ENCODE measurements at places on chromosomes 3 and 15.

DNA sequence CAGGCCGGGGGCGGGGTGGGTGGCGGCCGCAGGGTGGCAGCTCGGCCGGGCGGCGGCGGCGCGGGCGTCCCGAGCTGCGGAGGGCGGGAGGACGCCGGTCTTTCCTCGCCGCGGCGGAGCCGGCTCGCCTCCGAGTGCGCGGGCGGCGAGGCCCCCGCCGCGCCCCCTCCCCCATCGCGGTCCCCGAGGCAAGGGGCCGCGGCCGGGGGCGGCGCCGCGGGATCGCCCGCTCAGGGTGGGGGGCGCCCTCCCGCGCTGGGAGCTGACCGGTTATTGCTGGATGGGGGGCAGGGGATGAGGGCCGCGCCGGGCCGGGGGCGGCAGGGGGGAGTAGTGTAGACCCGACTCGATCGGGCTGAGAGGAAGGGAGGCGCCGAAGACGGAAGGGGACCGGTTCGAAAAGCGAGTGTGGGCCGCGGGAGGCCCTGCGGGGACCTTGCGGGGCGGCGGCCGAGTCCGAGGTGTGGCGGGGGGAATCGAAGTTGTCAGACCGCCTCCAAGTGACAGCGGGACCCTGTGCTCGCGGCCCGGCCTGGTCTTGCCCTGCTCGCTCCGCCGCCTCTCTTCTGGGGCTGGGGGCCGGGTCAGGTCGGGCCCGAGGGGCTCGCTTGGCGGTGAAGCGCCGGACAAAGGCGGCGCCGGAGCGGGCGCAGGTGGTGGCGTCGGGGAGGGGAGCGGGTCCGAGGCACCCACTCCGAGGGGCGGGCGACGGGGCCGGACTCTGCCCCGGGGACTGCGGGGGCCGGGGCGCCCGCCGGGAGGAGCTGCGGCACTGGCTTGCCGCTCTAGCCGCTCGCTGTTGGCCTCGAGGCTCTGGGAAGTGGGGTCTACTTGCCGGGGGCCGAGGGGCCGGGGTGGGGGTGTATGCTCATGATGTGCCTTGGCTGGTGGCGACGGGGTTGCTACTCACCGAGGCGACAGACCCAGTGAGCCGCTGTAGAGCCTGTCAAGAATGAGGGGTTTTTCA is 1.1 kb downstream of the BAHD1 start:
- DNase-seq = no peak

DNA sequence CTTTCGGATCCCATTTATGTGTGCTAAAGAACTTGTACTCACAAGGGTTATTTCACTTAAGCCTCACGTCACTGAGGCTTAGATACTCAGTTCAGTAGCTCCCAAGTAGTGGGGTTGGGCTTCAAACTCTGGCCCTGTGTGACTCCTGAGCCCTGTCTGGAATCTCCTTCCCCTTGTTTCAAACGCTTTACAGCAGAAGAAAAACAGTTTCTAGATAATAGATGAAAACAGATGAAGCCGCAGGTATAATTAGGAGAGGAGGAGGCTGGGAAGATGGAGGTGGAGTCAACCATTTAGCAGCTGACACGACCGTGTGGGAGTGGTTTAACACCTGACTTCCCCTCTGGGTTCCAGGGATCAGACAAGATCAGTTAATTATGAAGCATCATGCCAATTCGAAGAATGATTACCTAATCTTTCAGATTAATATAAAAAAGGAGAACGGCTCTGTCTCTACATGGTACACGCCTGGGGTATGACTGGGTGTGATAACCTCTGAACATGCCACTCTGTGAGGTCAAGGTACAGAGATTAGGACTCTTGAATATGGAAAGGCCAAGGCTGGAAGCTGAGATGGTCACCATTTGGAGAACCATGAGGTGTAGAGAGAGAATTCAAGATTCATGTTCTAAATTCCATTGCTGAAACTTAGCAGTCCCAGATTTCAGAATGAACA is 31.1 kb downstream of the TPM1 start:
- no peak for DNase-seq

DNA sequence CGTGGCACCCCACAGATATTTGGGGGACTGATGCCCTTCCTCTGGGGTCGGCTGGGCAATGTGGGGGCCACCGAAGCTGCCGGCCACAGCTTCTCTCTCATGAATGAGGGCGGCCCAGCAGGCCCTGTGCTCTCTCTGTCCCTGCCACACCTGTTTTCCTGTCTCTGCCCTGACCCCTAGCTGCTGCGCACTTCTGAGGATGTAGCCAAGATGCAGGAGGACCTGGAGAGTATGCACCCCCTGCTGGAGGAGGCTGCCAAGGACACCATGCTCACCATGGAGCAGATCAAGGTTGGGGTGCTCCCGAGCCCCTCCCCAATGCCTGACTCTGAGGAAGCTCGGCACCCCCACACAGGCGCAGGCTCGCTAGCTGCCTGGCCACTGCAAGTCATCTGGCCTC is 59.7 kb downstream of the SEMA3G start:
- DNase-seq = peak; percentile 14

DNA sequence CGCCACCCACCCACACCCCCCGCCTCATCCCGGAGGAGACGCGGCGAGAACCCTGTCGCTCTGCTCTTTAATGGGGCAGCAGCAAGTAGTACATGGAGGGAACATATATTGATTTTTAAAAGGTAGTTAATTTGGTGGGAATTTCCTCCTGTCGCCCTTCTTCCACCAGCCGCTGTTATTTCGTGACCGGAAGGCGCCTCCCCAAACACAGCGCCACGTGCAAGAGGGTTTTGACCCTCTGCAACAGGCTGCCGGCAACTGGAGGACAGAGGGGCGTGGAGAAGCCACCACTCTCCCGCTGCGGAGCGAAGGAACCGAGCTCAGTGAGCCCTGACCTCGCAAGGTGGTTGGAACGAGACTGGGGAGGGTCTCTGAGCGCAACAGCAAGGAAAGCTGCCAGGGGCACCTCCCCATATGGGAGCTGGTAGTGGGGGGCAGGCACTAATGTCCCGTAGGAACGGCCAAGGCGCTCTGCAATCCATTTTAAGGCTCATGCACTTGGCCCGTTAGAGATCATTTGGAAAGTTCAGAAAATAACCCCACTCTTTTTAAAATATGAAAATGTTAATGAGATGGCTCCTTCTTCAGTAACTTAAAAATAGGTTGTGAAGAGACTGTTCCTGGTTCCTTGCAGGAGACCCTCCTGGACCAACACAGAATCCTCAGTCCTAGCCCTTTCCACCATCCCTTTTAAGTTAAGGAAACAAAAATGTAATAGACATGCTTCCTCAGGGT is 4.3 kb downstream of the ONECUT1 start:
- DNase-seq = no peak

DNA sequence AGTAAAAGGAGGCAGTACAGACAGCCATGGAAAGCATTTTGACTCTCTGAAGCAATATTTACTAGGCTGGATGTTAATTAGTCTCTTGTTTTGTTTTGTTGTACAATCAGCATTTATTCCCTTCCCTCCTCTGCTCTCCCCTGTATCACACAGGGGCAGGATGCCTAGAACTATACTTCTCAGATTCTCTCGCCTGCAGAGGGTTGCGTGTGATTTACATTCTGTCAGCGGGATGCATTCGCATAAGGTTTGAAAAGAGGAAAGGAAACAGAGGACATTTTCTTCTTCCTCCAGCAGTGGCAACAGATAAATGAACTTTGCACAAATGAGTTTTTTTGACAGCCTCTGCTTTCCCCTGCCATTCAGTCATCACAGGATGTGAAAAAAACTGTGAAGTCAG is 188.3 kb downstream of the RSL24D1 start:
- DNase-seq = no peak

GRCh38 chr3:12656193-12656592 is 7.7 kb downstream of the RAF1 start:
- no peak for DNase-seq

DNA sequence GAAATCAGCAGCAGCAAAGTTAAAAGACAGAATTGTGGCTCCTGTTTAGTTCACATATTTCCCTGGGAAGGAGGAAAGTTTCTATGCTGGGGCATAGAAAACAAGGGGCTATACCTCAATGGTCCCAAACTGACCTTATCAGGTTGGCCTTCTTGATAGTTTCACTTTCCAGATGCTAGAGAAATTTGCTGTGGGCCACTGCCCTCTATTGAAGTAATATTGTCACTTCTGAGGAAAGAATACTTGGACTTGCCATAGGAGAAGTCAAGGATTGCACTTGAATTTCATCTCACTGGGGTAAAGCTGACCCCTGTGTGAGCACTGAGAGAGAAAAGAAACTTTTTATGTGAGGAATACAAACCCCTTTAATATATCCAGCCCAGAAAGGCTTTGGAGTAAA is 49.3 kb upstream of the XCR1 start:
- DNase-seq = no peak

GRCh38 chr3:147090461-147090860 is 315.9 kb downstream of the ZIC4 start:
- DNase-seq = no peak

DNA sequence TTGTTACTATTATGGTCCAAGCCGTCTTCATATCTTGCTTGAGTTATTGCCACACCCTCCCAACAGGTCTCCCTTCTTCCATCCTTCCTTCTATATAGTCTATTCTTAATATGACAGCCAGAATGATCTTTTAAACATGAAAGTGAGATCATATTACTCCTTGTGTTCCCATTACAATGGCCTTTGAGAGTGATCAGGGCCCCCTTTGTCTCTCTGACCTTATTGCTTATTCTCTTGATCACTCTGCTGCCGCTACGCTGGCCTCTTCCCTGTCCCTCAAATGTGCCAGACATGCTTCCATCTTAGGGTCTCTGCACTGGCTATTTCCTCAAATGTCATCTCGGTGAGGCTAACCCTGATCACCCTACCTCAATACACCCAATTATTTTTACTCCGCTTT is 38.1 kb downstream of the UBE2E2 start:
- no peak for DNase-seq

GRCh38 chr3:67897351-67898336 is 243.2 kb upstream of the SUCLG2 start:
- no peak for DNase-seq

GRCh38 chr15:62569460-62570404 is 404.6 kb upstream of the C2CD4B start:
- DNase-seq = peak; percentile 57

DNA sequence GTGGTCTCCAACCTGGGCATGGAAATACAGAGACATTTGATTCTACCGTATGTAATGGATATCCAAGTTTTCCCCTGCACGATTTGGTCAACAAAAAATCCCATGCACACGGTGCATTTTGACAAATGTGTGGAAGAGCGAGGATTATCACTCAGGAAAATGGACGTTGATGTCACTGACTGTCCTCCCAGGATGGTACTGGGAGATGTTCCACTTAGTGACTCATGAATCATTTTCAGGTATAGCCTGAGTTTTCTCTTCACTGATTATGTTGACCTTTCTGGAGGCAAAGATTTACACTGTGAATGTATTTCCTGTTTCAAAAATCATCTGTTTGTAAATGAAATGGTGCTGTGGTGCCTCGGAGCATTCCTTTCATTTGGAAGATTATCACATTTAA is 596.7 kb upstream of the ADAMTS9 start:
- no peak for DNase-seq

DNA sequence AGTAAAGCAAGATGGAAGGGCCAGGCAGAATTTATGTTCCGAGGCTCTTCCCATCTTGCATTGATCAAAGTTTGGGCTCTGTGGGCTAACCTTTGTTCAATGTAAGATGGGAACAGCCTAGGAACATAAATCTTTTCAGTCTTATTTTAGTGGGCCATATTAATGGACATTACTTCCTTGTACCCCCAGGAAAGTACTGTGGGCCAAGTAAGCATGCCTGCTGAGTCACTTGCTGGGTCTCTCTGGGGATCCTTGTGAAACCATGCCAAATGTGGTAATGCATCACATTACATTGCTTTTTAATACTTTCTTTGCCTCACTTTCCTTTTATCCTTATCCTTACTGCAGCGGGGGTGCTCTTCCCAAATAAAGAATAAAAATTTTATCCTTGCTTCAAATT is 349.5 kb upstream of the POU1F1 start:
- DNase-seq = no peak

DNA sequence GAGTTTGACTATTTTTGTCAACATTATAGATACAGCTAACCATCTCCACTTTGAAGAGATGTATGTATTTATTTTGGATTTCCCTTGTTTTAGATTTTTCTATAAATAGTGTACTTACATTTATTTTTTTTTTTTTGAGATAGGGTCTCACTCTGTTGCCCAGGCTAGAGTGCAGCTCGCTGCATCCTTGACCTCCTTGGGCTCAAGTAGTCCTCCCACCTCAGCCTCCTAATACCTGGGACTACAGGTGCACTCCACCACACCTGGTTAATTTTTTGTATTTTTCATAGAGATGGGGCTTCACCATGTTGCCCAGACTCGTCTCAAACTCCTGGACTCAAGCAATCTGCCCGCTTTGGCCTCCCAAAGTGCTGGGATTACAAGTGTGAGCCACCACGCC is 55.3 kb upstream of the TRPM1 start:
- no peak for DNase-seq

DNA sequence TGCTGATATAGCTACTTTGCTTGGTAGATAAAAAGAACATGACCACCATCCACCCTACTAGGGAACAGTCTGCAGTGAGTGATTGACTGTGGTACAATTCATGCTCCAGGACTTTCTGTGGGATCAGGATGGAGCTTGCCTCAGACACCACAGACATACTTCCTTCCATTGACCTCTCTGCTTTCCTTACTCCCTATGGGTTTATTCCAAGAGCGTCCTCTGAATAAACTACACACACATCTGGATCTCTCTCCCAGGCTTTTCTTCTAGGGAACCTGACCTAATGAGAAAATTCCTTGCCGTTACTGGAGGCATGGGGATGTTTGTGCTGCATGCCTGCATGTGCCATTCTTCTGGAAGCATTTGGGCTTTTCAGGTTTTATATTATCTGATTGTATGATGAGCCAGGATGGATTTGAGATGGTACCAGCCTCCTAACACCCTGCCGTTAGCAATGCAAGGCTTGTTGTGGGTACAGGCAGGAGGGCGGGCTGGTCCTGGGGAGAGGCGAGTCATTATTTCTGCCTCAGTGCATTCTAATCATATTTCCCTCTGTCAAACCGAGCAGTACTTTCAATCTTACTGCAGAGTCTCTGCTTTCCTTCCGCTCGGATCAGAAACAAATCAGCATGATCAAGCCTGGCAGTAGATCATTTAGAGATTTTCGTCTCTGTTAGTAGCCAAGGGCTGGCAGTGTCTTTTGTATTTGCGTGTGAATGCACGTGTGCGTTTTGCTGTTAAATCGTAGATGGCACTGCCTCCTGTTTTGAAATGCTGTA is 279.2 kb downstream of the PDCD6IP start:
- no peak for DNase-seq

GRCh38 chr3:185714085-185714484 is 110.8 kb downstream of the IGF2BP2 start:
- DNase-seq = no peak

DNA sequence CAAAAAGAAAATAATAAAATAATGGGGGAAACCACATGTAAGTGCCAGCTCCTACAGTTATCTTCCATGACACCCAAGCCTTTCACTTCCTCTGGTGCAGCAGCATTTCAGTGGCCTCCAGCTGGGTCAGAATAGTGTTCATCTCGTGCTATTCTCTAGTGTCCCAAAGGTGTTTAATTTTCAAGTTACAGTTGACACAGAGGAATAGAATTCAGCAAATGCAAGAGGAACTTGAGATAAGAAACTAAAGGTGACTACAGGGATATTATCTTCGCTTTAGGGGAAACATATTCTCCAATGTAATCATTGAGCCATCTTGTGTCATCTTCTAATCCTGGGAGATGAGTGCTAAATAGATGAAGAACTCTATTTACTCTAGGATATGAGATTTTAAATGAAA is 212.8 kb downstream of the EPHA3 start:
- DNase-seq = no peak

Measured in kidney epithelial cell (primary cell).